Left forelimb (tissue), 1 donor: ENCODE measurements at places on chromosomes 2 and 18.

GRCh38 chr2:163465440-163465839 lies 270.4 kb downstream of the FIGN start:
- DNase-seq: no peak

GRCh38 chr18:7946734-7947377 lies 379.7 kb downstream of the PTPRM start:
- no peak for DNase-seq

GRCh38 chr2:5329763-5330162 lies 362.4 kb upstream of the SOX11 start:
- no peak for DNase-seq

DNA sequence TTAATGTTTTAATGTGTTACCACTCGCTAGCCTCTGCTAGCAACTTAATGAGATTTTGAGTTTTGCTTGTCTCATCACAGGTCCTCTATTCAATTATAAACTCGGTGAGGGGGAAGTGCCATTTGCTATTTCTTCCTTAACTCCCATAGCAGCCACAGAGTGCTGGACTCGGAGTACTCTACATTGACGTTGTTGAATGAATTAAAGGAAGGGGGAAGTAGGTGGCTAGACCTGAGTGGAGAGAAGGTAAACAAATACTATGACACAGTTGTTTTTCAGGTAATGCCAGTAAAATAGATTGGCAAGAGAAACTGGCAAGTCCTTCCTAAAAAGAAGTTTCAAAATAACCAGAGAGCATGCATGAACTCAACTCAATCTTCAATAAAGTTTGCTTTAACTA lies 339.3 kb downstream of the HRH4 start:
- DNase-seq: no peak
